ENCODE measurements at places on chromosomes 3 and 15.

DNA sequence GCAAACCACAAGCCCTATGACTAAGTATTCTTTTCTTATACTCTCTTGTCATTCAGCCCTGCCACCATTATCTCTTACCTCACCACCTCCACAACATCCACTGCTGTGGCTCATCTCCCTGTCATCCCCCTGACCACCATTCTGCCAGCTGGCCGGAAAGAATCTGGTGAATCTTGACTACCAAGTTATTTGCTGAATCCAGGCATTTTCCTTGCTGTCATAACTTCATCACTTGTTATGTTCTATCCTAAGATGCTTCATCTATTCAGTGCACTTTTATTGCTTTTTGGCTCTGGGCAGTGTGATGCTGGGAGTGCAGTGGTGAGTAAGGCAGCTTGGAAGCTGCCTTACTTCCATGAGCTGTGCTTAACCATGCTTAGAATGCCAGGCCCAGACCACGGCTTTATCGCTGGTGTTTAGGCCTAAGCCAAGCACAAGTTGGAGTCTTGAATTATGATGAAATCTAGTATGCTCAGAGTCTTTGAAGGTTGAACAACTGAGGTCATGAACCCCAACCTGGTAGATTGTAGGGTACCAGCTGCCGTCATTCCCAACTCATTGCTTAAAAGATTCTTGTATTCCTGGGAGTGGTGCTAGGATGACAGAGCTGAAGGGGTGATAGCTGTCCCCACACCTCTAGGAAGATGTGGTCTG is 27.0 kb upstream of the APH1B start:
- no peak for DNase-seq

DNA sequence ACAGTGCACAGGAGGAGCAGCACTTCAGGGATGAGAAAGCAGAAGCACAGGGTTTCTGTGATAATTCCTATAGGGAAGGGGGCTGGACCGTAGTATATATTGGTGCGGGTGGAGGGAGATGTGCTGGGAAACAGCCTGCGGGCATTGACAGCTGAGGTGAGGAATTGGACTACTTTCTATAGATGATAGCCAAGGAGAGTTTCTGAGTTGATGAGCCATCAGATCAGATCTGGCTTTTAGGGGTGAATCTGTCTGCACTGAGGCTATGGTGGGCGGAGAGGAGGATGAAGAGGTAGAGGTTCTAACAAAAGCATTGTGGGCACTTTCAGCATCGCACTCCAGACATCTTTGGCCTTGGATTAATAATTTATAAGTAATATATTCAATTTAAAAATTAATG is 33.1 kb downstream of the SELENOT start:
- DNase-seq: no peak

DNA sequence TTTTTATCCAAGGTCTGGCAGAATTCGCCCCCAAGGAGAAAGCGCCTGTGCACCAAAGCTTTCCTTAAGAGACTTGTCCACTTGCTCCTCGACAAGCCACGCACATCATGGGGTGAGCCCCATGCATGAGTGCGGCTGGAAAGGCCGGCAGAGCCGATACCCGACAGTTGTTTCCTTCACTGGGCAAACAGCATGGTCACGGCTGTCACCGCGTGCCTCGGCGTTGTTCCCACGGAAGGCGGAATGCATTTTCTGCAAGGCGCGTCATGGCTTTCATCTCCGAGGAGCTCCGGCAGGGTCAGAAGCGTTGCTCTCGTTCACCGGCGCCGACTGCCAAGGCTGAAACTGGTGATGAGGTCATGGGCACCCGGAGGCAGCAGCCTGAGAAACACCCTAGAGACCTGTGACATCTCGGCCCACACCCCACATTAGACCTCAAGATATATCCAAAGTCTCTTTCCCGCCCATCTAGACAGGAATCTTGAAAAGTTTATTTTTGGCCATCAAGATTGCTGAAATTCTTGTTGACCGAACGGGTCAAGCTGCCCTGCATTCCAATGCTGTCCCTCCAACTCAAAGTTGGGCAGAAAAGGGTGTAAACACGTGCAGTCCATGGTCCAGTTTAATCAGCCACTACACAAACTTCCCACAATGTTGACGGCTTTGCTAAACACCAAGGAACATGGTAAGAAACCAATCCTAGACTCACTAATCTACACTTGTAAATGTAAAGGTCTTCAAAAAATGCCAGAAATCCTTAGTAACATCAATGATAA is 604 bp upstream of the TJP1 start:
- no peak for DNase-seq

DNA sequence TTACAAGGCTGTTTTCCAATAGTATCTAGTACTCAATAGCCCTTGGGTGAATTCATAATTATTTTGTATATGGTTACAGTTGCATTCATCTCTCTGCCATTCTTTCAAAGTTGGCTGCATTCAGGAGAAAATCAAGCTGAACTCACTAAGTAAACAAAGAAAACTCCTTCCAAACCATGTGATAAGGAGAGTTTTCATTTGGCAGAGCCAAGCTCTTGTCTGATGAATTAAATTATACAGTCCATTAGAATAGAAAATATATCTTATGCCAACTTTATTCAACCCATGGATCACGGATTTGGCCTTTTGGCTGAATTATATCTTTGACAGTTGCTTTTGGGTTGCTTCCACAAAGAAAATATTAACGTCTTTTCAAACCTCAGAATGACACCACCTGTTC is 272.3 kb upstream of the ROBO1 start:
- DNase-seq: no peak

DNA sequence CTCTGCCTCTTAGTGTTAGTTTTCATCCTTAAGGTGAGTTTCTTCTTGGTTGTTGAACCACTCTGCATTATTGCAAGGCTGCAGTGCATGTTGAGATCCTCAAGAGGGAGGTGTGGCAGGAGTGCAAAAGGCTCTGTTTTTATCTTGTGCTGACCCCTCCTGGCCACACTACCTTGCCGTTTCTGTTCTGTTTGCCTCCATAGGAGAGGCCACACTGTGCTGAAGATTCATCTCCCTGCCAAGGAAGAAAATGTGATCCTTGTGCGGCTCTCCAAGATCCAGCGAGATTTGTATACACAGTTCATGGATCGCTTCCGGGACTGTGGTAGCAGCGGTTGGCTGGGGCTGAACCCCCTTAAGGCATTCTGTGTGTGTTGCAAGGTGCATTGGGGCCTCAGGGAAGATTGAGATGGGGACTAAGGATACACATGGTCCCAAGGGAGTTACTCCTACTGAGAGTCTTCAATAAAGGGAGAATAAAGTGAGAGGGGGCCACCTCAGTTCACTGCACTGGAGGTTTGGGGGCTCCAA is 33.0 kb upstream of the TEX264 start:
- DNase-seq: no peak

GRCh38 chr3:130383424-130383823 is 38.0 kb downstream of the COL6A5 start:
- DNase-seq: no peak

DNA sequence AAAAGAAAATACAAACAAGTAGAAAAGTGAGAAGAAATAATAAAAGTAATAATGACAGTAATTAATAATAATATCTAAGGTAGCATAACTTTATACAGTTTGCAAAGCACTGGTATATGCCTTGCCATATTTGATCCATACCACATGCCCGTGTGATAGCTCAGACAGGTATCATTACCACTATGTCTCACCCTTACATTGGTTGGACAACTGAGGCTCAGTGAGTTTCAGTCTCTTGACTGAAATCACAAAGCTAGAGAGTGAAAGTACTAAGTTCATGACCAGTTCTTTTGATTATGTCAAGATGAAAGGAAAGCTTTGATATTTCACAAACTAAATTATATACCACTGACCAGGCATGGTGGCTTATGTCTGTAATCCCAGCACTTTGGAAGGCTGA is 408.9 kb downstream of the GAP43 start:
- no peak for DNase-seq

DNA sequence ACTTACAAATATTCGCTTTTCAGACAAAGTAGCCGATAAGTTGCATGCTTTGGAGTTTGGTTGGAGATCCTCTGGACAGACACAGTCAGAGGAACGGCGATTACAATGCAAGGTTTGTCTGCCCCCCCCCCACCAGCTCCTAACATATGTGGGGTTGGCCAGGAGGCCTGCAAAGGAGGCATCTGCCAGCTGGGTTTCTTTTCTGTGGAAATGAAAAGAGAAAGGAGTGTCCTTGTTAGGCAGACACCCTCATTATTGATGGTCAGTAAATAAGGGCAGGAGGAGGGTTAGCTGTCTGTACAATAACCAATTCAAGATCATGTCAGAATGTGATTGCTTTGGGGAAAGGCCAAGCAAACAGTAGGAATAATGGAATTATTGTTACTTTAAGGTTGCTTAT is 49.1 kb downstream of the TLNRD1 start:
- no peak for DNase-seq

GRCh38 chr3:27721717-27722564 is at the start of gene EOMES:
TSS of gene EOMES (minus strand) at chr3:27722323. CDS start at chr3:27722294, 29 bp downstream.
- no peak for DNase-seq

- no peak for DNase-seq
Measured at GRCh38 chr3:180870008-180870699, 42.3 kb upstream of the FXR1 start.

- DNase-seq: no peak
Measured at GRCh38 chr3:32334675-32335074, 57.0 kb upstream of the CMTM7 start.

DNA sequence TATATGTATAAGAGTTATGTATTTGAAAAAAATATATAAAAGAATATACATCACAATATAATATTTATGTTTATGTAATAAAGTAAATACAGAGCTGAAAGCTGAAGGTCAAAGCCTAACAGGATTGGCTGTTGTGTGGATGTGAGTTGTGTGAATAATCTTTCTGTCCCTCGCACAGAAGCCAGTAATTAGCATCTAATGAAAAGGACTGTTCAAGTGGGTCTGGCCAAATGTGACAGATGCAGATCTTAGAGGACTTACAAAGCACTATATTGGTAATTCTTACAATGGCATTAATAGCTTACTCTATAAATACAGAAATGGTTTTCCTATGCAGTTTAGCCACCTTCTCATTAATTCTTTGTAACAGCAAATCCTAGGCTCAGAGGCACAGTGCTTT is 2.4 kb downstream of the MKRN3 start:
- no peak for DNase-seq

GRCh38 chr3:111311126-111311525 is 230.9 kb upstream of the CD96 start:
- no peak for DNase-seq

GRCh38 chr3:111745786-111746185 is 113.3 kb upstream of the PHLDB2 start:
- DNase-seq: no peak

DNA sequence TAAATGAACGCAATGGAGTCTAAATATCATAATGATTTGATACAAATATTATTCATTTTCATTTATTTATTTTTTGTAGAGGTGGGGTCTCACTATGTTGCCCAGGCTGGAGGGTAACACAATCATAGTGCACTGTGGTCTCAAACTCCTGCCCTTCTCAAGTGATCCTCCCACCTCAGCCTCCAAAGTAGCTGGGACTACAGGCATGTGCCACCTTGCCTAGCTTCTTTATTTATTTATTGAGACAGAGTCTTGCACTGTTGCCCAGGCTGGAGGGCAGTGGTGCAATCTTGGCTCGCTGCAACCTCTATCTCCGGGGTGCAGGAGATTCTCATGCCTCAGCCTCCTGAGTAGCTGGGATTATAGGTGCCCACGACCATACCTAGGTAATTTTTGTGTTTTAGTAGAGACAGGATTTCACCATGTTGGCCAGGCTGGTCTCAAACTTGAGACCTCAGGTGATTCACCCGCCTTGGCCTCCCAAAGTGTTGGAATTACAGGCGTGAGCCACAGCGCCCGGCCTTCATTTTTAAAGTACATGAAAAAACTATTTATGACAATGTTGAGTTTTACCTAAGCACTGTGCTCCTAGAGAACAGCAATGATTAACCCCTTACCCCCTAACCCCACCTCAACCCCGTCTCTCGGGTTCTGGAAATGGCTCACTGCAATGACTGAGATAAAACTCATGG is 4.0 kb upstream of the AEN start:
- no peak for DNase-seq

- DNase-seq: no peak
Measured at GRCh38 chr3:128933922-128934253, 54.5 kb downstream of the ACAD9 start.

DNA sequence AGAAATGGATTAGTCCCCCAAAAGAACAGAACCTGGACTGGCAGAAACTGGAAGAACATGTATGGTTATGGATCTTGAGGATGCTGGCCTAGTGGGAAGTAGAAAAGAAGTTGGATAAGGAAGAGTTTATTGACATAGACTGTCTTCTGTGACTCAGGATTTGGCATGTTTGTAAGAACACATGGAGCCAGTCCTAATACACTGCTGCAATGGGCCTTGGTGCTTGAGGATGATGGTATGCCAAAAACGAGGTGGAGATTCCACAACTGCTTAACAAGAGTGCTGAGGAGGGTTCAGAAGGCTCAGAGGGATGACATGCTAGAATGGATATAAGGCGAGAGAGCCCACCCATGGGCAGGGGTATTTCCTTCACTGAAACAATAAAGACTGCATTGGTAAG is 22.4 kb downstream of the LZTFL1 start:
- no peak for DNase-seq

- DNase-seq: no peak
Measured at GRCh38 chr3:127646501-127647046, 17.6 kb downstream of the PODXL2 start.

- no peak for DNase-seq
Measured at GRCh38 chr15:85474700-85475316, 94.4 kb downstream of the AKAP13 start.

Measured in urinary bladder (tissue), 4 donors.